Inflammatory macrophage (primary cell): ENCODE measurements at places on chromosomes 1 and 21.

- peak; percentile 65 for DNase-seq
Observed at GRCh38 chr1:42034426-42034825, 115.7 kb upstream of the HIVEP3 start.

- peak; percentile 48 for DNase-seq
Observed at GRCh38 chr1:39081271-39082009, 55.3 kb downstream of the NDUFS5 start.

DNA sequence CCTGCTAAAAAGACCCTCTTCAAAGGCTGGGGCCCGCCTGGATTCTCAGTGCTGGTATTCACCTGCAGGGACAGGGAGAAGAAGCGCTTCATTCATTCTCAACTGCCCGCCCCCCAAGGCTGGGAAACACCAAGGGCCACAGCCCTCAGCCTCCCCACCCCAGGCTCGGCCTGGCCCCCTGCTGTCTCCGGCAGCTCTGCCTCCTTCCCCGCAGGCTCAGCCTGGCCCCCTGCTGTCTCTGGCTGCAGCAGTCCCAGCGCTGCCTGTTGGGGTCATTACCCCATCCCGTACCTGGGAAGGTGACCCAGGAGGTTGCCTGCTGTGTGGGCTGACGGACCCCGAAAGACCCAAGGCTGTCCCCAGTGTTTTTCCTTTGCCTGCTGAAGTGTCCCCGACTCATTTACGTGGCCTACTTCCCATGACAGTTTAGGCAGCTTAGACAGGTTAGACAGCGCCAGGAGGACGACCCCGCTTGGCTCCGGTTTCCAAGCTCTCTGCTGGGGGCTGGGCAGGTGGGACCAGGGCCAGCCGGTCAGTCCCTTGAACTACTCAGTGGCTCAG, 22.9 kb upstream of the CLSTN1 start:
- no peak for DNase-seq

DNA sequence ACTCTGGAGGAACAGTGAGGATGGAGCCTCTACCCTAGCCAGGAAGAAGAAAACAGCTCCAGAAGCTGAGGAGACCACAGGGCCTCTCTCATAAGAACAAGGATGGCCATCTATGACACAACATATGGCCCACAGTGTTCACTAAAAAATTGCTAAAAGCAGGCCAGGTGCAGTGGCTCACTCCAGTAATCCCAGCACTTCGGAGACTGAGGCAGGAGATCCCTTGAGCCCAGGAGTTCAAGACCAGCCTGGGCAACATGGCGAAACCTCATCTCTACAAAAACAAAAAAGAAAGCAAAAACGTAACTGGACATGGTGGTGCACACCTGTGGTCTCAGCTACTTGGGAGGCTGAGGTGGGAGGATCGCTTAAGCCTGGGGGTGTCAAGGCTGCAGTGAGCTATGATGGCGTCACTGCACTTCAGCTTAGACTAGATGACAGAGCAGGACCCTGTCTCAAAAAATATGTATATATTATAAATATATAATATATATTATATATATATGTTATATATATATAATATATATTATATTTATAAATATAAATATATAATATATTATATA, 103.1 kb downstream of the TOMM20 start:
- DNase-seq: no peak

DNA sequence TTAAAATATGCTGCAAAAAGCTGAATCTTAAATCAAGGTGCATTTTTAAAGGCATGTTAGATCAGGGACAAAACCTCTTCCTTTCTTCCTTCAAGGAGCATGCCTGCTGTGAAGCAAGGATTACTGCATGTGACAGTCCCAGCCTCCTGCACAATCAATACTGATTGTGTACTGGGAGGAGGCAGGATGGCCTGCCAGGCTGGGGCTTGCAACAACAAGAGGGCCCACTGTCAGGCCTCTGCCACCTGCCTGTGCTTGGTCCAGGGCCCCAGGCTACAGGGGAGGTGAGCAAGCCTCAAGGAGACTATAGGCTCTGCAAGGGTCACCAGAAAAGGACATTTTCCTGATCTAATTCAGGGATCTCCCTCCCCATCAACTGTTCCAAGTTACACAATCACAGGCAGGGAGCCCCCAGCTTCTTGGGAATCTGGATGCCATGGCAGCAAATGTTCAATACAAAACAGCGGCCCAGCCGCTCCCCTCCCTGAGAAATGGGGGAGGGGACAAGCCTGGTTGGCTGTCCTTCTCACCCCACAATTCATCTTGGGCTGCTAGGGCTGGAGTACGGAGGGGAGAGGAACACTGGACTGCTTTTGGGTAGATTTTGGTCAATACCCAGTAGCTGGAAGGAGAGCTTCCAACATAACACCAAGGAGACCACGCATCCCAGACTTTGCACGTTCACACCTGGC, 76.7 kb downstream of the SSBP3 start:
- no peak for DNase-seq

DNA sequence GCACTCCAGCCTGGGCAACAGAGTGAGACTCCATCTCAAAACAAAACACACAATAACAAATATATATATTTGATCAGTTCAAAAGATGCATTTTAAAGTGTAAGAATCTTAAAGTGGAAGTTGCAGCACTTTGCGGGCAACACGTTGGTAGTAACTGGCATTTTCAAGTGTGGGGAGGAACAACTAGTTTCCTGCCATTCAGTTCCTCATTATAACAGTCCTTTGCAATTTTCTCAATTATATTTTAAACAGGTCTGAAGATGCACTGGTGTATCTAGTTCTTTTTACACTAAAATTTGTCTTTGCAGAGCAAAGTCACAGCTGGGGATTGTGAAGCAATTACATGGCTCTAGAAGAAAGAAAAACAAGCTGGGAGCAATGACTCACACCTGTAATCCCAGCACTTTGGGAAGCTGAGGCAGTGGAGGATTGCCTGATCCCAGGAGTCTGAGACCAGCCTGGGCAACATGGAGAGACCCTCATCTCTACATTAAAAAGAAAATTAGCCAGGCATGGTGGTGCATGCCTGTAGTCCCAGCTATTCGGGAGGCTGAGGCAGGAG, 25.3 kb downstream of the RRAGC start:
- peak; percentile 61 for DNase-seq

DNA sequence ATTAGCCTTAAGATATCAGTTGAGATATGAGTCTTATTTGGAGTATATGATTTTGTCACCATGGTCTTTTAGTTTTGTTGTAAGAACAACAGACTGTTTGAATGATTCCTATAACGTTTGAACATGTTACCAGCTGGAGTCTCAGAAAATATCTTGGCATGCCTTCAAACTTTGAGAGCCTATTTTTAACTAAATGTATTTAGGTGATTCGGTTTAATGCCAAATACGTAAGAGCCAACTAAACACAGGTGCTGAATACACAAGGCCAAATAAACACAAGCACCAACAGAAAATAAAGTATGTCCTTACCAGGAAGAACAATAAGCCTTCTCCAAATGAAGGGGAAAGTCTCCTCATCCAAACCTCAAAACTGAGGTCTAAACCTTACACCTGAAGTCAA, 48.6 kb downstream of the PRKACB start:
- no peak for DNase-seq

DNA sequence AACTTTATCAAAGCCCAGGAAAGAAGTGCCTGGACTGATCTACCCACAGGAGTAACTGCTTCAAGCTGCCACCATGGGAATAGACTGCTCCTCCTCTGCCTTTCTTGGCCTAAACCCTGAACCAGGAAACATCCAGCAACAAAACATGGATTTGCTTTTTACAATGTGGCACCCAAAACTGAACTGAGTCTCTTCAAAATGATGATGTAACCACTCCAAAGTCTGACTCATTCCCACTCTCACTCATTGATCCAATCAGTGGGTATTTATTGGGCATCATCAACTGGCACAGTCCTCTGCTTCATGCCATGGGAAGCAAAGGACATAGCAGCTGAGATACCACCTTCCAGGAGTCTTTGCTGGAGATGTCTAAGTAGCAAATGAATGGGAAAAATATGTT, 23.5 kb downstream of the CYP4A22 start:
- DNase-seq: no peak

DNA sequence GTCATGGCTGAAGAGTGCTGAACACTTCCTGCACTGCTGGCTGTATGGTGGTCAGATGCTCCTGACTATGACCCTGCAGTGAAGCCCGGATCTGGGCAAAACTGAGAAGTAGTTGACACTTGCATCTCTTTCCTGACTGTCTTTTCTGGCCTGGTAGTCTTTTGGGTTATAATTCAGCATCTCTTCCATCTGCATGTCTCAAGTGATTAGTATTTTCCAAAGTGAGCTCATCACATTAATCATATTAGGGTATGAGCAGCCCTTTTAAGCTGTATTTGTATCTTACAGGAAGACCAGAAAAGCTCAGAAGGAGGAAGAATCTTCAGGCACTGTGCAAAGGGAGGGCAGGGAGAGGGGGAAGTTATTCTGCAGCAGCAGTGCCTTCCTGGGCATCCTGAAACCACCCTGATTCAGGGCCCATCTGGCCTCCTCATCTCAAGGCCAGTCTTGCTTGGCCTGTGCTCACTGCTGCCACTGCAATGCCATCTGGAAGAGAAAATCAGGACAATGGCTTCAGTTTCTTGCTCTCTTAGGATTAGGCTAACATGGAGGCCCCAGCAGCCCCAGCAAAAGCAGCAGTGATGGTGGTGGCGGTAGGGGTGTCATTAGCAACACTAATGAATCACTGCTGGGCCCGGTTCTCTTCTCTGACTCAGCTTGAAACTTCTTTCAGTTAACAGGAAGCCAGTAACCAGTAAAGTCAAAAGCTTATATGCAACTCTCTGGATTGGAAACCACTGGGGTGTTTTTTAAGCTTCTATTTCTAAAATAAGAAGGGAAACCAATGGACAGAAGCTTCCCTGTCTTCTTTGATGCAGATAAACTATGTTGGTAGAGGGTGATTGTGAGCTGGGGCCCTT, 63.3 kb upstream of the WDR26 start:
- peak; percentile 90 for DNase-seq

DNA sequence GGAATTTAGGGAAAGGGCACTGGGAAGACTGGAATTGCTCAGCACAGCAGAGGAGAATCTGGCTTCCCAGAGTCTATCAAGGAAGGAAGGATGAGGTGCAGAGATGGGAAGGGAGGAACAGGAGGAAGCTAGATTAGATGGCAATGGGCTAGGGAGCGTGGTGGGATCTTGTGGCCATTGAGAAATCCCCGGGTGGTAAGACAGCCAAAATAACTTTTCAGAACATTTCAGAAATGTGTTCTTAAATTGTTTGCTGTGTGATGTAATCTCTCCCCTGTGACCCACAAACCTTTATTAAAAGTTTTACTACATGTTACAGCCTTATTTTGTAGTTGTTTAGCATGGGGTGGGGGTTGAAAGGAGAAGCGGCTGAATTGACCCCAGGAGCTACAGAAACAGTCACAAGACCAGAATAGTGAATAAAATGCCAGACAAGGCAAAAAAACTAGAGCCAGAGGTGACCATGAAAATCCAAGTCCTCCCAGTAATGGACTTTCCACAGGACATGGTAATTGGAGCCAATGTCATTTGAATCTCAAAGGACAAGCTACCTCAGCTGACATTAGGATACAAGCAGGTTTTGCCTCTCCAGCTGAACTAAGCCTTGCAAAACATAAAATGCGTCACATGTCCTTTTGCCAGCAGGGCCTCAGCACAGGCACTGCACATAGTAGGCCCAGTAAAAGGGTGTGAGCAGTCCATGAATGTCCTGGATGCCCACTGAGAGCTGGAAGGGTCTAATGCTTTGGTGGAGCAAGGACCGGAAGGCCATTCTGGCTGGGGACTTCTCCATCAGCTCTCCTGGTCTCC, 980 bp upstream of the AHCYL1 start:
- DNase-seq: no peak

GRCh38 chr1:185787238-185787637, 53.0 kb downstream of the HMCN1 start:
- DNase-seq: no peak

GRCh38 chr1:75074831-75075395, 59.3 kb upstream of the LHX8 start:
- no peak for DNase-seq

DNA sequence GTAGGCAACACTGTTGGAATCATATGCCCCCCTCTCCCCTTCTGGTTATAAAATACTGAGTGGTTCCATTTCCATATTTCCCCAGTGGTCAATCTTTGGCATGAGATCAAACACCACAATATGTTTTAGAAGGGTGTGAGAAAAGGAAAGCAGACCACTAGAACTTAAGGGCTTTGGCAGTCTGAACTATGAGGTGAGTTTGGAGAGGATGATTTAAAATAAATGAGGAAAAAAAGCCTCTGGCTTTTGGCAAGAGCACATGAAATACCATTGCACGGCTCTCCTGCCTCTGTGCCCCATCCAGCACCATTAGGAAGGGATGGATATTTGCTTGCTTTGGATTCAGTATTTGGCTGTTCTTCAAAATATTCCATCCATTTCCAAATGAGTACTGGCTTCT, 339.5 kb upstream of the C1orf87 start:
- DNase-seq: no peak

- no peak for DNase-seq
Observed at GRCh38 chr1:62901650-62902049, 117.7 kb downstream of the ATG4C start.

- no peak for DNase-seq
Observed at GRCh38 chr21:46443910-46444309, 14.8 kb upstream of the DIP2A start.

DNA sequence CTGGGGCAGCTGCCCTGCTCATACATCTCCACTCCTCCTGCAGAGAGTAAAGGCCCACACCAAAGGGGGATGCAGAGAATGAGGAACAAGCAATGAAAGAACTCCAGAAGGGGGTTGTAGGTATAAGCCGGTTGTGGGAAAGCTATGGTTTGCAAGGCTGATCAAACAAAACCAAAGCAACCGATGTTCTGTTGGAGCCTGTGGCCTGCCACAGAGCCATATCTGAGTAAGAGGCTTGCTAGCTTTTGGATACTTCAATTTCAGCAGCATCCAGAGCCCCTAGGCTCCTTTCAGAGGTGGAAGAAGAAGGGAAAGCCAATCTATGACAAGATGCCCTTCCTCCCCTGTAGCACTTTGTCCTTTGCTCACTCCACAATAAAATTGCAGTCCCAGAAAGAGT, 163.2 kb downstream of the RRAGC start:
- no peak for DNase-seq

DNA sequence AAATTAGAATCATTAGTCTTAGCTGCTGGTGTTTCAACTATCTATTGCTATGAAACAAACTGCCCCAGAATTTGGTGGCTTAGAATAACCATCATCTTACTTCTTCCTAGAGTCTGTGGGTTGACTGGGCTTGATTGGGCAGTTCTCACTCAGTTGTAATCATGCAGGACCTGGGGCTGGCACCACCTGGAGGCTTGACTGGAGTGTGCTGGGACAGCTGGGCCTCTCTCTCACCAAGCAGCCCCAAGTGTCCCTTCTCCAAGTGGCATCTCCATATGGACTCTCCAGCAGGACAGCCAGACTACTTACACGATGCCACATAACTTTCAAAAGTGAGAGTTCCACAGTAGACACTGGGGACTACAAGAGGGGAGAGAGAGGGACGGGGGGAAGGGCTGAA, 140.3 kb upstream of the ATP1B1 start:
- no peak for DNase-seq

DNA sequence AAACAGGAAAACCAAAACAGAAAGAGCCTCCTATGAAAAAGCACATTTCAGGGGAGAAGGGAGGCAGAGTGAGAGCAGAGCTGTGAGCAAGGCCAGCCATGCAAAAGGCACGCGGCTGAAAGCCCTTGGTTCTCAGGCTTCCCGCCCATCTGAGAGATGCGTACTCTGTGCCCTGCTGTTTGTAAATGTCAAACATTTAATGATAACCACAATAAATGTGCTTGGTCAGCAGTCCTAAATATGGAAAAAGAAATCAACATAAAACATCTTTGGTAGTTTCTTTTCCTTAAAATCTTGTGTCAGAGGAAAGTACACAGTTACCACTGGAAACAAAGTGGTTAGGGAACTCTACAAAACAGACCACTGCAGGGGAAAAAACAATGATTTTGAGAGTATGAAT, 283.1 kb downstream of the DSCAM start:
- DNase-seq: no peak

- no peak for DNase-seq
Observed at GRCh38 chr1:213032651-213033050, 17.0 kb upstream of the ANGEL2 start.
